Colonic mucosa (tissue), 4 donors: ENCODE measurements at places on chromosomes 4 and X. TPM values are rescaled to one million over a fixed set of nuclear protein-coding genes. Genes with fewer than 3 reads are reported as not detected.

The SPIN2B gene
- total RNA-seq: 9.9 TPM

The CDKL2 gene
- 1.1 TPM for total RNA-seq

The WDR45 gene
- total RNA-seq: 46.9 TPM

The APLN gene
- total RNA-seq: 0.15 TPM

The TNMD gene
- 0.48 TPM for total RNA-seq

The FAM47C gene
- not detected for total RNA-seq

The NSDHL gene
- total RNA-seq: 28.8 TPM

The CFAP47 gene
- not detected for total RNA-seq

The GAGE12J gene
- total RNA-seq: not detected

The SPANXN3 gene
- total RNA-seq: not detected

The LIMCH1 gene
- 14.4 TPM for total RNA-seq

The MAGEA11 gene
- not detected for total RNA-seq

The ADH7 gene
- not detected for total RNA-seq

The COX7B gene
- 485 TPM for total RNA-seq

The GLRA3 gene
- not detected for total RNA-seq

The GIMD1 gene
- not detected for total RNA-seq

The STK26 gene
- 21.9 TPM for total RNA-seq

The SLC9B1 gene
- not detected for total RNA-seq

The MUC7 gene
- total RNA-seq: not detected

The CENPC gene
- 17.0 TPM for total RNA-seq

The USP17L5 gene
- not detected for total RNA-seq
